CD4-positive, alpha-beta T cell treated with Interleukin-15 for 4 hours (primary cell): ENCODE measurements at places on chromosomes 1 and 21.

DNA sequence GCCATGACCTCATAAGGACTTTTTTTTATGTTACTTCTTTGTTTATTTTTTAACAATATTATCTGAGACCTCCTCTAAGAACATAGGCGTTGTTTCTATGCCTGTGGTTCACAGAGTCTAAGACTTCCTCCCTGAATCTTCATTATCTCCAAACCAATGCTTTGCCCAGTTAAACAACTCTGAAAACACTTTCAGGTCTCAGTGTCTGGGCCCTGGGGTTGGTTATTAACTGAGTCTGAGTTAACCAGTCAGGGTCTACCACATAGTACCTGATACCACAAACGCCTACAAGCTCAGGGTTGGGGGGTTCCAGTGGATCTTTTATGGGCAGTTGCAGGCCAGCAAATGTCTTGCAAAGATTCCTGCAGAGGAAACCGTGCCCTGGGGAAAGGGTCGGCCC, 138.2 kb downstream of the AJAP1 start:
- no peak for DNase-seq

GRCh38 chr1:19032701-19033514, 76.4 kb upstream of the IFFO2 start:
- no peak for DNase-seq

GRCh38 chr1:169106921-169107602, 572 bp downstream of the ATP1B1 start:
- DNase-seq, result no peak

DNA sequence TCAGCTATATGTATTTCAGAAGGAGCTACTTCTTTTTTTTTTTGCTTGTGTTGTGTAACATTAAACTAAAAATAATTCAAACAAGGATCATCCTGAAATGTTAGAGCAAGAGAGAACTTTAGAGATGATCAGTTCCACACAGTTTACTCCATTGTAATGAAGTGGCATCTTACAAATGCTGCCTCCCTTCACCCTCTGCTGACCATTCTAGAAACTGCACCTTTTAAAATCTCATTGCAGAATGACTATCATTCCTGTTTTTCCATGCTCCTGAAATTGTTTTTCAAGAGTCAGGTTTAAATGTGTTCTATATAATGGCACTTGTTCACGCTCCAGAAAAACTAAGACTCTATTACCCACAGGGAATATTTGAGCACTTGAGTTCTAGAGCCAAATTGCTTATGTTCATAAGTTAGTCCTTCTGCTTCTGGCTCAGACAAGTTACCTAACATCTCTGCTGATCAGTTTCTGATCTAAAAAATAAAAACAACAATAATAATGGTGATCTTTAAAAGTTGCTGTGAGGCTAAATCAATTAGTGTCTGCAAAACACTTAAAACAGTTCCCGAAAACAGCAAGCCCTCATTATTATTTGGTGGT, 21.5 kb upstream of the SLC44A5 start:
- no peak for DNase-seq

DNA sequence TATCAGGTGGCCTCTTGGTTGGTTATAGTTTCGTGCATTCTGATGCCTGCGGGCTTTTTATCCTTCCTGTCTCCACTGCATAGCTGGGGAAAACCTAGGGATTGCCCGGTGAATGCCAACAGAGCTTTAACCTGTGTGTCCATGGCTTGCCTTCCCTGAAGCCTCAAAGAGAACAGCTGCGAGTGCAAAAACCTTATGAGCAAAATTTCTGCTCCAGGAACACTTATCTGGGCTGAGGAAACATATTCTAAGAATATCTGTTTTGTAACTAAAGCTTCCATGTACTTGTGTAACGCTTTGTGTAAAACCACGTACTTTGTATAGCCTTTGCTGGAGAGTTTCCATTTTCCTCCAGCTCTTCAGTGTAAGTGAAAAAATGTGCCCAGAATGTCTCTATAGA, 7.2 kb downstream of the CNST start:
- DNase-seq, result no peak

- DNase-seq, result no peak
These were observed 9.8 kb upstream of the SSBP3 start for GRCh38 chr1:54415991-54416390.

DNA sequence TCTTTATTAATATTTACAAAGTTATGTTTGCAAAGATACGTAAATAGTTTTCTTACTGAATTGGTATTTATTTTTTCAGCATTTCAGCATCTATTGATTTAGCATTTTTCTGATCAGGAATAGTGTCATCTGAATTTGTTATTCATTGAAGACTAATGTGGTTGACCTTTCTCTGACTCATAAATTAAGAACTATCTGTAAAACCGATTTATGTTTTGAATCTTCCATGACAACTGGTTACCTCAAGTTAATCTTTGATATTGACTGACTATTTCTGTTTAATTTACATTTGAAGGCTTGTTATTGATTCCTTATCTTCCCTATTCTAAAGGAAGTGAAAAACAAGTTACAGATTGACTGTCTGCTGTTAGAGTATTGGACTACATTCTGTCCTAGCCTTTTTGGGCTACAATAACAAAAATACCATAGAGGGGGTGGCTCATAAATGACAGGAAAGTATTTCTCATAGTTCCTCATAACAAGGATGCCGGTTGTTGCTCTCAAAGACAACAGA, 1131.4 kb downstream of the PLA2G4A start:
- DNase-seq, result no peak

GRCh38 chr1:35319988-35320713, 51.6 kb downstream of the ZMYM4 start:
- DNase-seq, result no peak

- no peak for DNase-seq
These were observed 75.3 kb upstream of the RGS4 start for GRCh38 chr1:162993846-162994245.

GRCh38 chr21:42854246-42855010, 24.9 kb downstream of the WDR4 start:
- DNase-seq, result no peak

DNA sequence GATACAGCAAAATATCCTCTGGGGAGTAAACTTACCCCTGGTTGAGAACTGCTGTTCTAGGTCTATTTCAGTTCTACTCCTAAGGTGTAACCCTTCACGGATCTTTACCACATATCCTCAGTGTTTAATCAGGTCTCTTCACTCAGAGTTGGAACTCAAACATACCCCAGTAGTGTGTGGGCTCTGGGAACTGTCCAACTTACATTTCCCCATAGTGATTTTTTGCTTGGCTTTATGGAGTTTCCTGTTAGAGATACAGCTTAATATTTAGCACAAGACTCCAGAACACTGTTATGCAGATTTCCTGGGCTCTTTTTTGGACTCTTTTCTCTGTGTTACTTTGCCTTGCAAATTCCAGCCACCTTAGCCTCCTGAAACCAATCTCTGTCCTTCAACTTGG, 26.7 kb upstream of the LIN9 start:
- DNase-seq, result no peak
